Stimulated activated CD8-positive, alpha-beta memory T cell treated with anti-CD3 and anti-CD28 coated beads, Interleukin-7, amount 100 ng/mL, for 48 hours (primary cell): ENCODE measurements at places on chromosomes 3 and 15.

DNA sequence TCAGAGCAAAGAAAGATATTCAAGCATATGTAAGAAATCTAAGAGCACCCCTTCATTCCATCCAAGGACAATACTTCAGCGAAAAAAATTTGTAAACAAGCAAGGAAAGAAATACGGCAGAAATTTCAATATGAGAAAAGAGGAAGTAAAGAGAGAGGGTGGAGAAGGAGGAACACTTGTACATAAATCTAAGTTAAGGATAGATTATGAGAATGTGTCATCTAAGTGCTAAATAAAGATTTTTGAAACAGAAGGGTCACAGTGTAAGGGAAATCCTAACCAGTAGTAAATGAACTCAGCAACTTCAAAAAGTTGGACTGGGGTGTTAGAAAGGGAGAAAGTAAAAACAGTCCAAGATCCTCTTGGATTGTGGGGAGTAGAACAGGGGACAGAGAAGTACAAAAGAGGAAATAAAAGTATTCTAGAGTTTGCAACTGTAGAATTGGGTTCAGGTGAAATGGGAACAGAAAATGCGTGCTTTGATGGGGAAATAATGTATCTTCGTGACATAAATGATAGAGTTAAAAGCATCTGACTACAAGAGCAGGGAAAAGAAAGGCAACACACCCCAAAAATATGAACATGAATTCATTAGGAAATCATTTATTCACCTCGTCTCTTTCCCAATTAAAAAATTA, 68.5 kb upstream of the ATP13A5 start:
- no peak for DNase-seq

DNA sequence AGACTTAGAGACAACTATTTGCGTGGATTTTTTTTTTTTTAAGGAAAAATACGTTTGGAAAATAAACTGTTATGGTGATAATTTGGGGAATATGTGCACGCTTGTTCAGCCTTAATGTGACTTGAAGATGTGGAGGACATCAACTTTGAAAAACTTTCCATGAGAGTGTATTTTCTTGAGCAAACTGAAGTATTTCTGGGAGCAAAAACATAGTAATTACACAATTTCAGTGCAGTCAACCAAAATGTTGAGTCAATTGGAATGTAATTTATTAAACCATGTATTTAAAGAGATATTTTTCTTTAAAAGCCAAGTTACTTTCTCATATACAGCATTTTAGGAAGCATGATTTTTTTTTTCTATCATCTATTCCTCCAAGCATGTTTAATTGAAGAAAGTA, 80.3 kb upstream of the FLNB start:
- no peak for DNase-seq

GRCh38 chr3:149085828-149086231, 503 bp downstream of the HLTF start:
- DNase-seq, result no peak

GRCh38 chr15:25464383-25464782, 25.6 kb upstream of the UBE3A start:
- DNase-seq, result no peak

- peak; percentile 34 for DNase-seq
These were observed at the start of gene PRSS50 for GRCh38 chr3:46717447-46718231. PRSS50 (minus strand) TSS chr3:46717869; CDS start chr3:46717824, 45 bp downstream.

- no peak for DNase-seq
These were observed 619.3 kb downstream of the SI start for GRCh38 chr3:164458986-164459385.

DNA sequence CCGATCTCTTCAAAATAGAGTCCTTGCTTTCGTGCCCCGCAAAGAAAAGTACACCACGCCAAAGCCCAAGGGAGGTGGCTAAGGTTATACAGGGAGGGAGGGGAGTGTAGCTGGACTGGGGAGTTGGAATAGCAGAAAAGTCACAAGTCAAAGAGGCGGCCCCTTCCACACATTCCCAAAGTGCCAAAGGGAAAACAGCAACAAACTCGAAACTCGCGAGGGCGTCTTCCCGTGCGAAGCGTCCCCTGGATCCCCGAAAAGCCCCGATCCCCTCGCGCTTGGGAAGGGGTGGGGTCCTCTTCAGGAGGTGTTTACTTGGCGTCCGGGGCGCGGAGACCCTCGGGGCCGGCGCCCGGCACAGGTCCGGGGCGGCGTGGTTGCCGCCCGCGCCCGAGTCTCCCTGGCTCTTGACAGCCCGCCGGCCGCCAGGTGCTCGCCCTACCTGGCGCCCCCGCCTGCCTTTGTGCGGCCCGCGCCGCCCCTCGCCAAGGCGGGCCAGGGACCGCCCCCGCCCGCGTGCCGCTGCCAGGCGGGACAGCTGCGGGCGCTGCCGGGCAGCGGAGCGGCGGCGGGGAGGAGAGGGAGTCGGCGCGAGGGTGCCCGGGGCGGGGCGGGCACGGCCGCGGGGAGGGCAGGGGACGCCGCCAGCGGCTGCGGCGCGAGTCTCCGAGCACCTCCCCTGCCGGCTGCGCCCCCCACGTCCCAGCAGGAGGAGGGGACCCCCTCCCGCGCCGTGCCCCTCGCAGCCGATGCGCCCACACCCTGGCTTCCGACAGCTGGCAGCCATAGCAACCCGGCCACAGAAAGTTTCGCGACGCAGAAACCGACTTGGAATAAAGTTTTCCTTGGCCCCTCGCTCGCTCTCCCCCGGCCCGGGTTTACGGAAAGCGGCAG, 966 bp downstream of the MYO1E start:
- DNase-seq, result no peak

DNA sequence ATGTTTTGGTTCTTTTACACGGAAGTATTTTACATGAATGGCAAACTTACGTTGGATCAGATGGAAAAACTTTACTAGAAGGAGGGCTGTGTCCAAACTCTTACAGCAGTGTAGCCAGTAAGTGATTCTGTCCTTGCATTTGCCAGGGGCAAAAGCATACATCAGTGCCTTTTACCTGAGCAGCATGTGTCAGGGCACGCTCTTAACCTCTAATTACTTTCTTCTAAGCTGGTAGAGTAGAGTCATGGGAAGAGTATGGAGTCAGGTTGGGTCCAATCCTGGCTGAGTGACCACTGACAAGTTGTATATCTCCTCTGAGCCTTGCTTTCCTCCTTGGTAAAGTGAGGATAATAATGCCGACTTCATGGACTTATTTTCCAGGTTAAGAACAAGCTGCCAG, 47.1 kb downstream of the RYR3 start:
- no peak for DNase-seq

- no peak for DNase-seq
These were observed 2.5 kb upstream of the PLD1 start for GRCh38 chr3:171812811-171813210.

GRCh38 chr3:8738639-8739038, 5.0 kb downstream of the CAV3 start:
- no peak for DNase-seq

DNA sequence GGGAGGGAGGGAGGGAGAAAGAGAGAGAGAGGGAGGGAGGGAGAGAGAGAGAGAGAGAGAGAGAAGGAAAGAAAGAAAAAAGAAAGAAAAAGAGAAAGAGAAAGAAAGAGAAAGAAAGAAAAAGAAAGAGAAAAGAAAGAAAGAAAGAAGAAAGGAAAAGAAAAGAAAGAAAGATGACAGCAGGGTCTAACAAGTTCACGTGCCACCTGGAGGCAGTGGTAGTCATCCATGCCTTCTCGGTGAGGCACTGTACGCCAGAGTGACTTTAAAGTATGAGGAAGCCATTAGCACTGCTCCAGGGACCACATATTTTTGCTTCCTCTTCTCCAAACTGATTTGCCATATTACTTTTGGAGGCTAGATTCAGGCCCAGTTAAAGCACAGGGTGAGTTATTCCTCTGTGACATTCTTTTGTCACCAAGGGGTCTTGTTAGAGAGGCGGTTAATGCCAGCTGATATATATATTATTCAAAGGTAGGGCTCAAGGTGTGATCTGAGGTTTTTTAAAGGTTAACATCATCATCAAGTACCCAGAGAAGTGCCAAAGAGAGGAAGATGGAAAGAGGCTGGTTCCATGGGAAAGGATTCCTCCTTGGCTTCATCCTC, at the start of gene HTR3D:
Gene HTR3D, plus strand, starts transcription at position 556 of the 606 bp plus-strand sequence. Its CDS starts 0 bp downstream, at position 556.
- no peak for DNase-seq

GRCh38 chr3:61739640-61740039, 178.3 kb downstream of the PTPRG start:
- DNase-seq, result no peak

DNA sequence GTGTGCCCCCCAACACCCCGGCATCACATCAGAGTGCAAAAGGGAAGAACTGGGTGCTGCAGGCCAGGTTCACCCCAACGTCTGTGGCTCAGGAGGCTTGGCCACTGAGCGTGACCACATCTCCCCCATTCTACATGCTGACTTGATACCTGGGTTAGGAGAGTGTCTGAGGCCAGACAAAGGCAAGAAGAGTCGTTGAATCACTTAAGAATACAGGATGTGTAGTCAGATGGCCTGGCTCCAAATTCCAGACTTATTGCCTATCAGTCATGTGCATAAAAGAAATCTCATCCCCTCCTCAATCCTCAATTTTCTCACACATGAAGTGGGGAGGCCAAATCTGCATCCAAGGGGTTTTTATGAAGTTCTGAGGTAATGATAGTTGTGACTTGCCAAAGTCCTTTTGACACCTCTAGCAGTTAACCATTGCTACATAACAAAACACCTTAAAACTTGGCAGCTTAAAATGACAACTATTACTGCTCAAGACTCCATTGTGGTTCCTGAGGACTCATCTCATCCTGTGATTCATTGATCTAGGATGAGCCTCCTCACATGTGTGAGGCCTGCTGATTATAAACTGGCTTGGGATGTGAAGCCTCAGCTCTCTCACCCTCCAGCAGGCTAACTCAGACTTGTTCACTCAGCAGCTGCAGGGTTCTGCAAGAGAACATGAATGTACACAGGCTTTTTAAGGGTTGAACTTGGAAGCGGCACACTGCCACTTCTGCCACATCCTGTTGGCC, 138.8 kb upstream of the TLE3 start:
- DNase-seq, result no peak

DNA sequence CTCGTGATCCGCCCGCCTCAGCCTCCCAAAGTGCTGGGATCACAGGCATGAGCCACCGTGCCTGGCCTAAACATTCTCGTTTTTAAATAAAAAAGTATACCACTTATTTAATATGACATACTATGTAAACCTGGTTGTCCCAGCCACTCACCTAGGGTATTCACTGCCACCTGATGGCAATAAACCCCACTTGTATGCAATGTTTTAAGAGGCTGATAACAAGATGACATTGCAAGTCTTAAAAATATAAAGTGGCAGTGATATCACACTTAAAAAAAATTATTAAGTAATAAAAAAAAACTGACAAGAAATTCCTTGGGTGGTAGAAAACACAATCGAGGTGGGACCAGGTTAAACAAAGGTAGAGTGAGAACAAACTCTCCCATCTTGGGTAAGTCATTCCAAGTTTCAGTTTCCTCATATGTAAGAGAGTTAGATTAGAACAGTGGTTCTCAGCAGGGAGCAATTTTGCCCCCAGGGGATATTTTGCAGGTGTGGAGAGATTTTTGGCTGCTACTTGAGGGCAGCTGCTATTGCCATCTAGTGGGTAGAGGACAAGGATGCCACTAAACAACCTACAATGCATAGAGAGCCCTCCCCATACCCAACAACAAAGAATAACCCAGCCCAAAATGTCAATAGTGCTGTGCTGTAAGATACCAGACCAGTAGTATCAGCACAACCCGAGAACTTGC, 14.5 kb downstream of the ARF4 start:
- no peak for DNase-seq

- DNase-seq, result no peak
These were observed 414.8 kb upstream of the C2CD4B start for GRCh38 chr15:62579842-62580241.

GRCh38 chr3:136192831-136193230, 3.3 kb downstream of the MSL2 start:
- DNase-seq, result no peak

GRCh38 chr15:51629612-51630011, 7.0 kb upstream of the DMXL2 start:
- DNase-seq, result no peak

GRCh38 chr3:24965706-24966385, 462.2 kb upstream of the RARB start:
- DNase-seq, result no peak

DNA sequence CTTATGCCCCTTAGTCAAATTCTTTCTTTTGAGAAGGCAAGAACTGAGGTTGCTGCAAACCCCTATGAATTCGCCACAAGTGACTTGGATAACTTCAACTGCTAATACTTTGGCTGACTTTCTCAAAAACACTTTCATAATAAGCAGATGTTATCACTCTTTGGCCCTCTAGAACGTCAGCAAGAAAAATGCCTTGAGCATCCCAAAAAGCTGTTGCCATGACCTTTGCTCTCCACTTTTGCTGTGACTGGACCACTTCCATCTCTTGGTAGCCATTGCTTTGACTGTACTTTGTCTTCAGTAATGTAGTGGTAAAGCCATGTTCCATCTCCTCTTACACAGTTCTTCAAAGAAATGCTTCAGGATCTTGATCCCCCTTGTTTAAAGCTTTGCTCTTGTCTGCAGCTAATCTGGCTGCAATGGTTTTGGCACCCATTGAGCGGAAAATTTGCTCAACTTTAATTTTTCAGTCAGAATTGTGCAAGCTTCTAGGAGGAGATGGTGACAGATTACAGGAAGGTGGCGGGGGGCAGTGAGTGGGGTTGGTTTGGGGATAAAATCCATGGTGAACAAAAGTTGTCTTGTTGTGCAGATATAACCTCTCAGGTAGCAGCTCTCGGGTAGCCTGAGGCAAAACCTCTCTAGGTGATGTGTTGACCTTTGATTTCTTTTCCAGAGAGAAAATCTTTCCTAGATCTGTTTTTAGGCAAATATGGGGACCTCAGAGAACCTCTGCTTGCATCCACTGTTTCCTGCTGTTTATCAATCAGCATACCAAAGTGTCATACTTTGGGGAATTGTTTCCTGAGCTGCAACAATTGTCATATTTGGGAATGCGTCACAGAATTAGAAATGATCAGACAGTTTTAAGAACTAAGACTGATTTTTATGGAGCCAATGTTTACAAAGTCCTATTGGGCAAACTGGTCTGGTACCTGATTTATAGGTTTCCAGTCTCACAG, 83.6 kb downstream of the CCR1 start:
- DNase-seq, result no peak

GRCh38 chr3:51669241-51670052, 1.6 kb upstream of the TEX264 start:
- peak; percentile 59 for DNase-seq

- no peak for DNase-seq
These were observed 42.9 kb upstream of the NEO1 start for GRCh38 chr15:73009066-73010056.

DNA sequence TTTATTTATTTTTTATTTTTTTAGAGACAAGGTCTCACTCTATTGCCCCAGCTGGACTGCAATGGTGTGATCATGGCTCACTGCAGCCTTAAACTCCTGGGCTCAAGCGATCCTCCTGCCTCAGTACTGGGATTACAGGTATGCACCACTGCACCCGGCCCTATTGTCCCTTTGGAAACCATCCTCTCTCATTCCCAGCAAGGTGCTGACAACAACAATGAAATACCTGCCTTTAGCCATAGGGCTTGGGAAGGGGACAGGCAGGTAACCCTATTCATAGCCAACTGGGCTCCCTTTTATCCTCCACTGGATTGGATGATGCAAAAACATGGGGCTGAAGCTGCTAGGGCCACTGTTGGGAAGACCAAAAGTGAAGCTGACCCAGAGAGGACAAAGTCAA, 43.1 kb downstream of the SCAP start:
- DNase-seq, result no peak

GRCh38 chr3:137264071-137264820, 306.5 kb downstream of the IL20RB start:
- no peak for DNase-seq

GRCh38 chr15:88664151-88664778, 25.4 kb downstream of the ISG20 start:
- no peak for DNase-seq
